T1000 (cell line): ENCODE measurements at places on chromosomes 1 and 21.

- no peak for DNase-seq
Measured at GRCh38 chr1:239337799-239338430, 48.5 kb upstream of the CHRM3 start.

DNA sequence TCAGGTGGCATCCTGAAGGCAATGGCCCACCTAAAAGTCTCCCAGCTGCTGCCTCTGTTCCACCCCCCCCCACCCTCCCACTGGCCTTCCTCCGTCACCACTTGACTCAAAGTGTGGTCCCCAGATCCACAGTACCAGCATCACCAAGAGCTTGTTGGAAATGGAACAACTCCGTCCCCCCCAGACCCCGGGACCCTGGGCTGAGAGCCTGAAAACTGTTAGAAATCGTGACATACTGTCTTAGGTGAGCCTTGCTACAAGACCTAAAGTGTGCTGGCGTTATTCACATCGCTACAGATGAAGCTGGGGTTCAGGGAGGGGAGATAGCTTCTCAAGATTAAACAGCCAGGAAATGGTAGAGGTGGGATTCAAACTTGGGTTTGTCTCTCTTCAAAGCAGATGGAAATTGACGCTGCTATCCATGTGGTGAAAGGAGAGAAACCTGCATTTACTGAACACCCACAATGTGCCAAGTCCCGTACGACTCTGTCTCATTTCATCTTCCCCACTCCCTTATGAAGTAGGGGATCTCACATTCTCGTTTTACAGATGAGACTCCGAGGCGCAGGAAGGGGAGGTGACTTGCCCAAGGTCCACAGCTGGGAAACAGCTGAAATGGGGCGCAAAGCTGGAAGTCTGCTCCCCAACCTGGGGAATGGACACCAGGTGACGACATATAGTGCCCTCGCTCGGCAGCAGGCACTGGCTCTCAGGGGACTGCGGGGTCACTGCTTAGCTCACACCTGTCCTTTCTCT, 52.8 kb upstream of the IFFO2 start:
- DNase-seq, result no peak

DNA sequence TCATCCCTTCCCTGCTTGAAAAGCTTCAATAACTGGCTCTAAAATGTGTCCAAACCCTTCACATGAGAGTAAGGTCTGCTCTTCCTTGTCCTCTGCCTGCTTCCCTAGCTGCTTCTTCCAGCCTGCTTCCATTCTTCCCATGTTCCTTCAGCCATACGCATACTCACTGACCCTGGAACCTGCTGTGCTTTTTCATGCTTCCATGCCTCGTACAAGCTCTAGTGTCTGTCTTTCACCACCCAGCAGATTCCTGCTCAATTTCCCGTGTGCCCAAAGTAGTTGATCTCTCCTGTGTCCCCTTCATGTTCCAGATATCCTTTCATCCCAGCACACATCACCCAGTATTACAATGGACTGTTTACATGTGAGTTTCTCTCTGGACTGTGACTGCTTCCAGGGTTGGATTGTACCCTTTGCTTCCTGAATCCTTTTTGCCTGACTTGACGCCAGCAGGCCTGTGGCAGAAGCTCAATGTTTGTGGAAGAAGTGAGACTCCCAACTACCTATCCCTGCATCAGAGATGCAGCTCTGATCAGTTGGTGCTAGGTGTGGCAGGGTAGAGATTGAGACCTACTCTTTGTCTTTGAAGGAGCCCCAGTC, 35.9 kb upstream of the RNF19B start:
- no peak for DNase-seq

DNA sequence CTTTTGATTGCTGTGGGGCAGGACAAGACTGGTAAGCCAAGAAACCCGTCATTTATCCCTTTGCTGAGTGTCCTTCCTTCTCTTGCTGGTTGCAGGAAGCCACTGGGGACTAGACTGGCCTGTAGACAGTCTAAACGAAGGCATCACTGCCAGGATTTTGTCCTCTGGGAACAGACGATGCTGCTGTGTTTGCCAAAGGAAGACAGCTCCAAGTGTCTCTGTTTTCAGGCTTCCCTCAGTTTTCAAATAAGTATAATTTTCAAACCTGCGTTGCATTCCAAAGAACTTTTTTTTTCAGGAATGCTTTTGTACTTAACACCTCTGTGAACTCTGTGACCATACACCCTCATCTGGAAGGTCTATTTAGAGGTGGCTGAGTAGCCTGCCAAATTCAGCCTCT, 269.4 kb downstream of the HLX start:
- no peak for DNase-seq

GRCh38 chr21:45380566-45380965, 24.4 kb upstream of the COL18A1 start:
- no peak for DNase-seq

DNA sequence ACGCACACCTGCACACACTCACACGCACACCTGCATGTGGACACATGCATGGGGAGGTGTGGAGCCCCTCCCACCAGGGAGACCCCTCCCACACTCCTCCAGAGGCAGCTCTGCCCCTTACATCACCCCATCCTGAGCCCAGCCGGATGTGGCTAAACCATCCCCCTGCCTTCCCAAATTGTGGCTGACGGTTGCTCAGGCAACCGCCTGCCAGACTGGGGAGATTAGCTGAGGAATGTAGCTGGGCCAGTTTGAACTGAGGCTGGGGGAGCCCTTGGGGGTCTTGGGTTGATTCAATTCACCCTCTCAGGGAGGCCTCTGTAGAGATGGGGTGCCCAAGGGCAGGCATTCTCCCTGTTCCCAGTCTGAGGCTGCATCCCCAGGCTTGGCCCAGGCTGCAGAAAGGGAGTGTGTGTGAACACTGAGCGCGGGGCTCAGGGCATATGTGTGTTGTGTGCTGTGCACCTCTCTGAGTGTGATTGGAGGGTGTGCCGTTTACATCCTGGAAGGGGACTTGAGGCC, 12.9 kb downstream of the PTPRU start:
- DNase-seq, result no peak

DNA sequence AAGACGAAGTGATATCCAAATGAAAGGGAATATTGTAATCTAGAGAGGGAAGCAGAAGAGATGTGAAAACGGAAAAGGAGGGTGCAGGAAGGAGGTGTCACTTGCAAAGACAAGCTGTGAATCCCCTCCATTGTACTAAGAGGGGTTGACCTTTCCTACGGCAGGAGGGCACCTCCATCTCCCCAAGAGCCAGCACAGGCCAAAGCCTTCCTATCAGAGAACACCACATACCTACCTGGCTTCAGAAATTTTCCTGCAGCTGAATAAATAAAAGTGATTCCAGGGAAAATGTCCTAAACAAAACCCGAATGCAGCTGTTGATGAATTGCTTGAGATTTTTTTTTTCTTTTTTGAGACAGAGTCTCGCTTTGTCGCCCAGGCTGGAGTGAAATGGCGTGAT, 14.3 kb downstream of the KANK4 start:
- no peak for DNase-seq

DNA sequence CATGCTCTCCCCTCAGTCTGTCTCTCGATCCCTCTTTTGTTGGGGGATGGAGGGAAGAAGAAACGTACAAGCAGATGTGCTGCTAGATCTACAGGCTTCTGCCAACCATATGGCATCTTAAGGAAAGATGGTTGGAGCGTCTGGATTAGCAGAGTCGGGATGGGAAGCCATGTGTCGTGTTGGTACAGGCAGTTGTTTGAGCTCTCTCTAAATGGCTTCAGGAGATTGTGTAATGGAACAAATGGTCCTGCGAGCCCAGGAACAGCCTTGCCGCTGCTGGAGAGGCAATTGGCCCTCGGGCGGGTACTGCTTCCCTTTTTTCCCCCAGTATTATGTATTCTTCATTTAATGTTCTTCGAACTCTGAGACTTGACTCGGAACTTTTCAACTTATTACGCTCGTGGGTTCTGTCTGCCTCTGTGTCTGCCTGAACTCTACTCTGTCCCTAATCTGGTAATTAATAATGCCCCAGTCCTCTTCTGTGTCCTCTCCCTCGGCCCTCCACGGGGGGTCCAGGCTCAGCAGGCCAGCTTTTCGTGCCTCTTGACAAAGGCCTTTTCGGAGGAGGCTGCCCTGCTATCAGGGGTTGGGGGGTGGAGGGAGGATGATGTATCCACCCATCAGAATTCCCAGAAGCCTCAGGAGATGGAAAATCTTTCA, 215.3 kb downstream of the SDCCAG8 start:
- DNase-seq, result no peak

DNA sequence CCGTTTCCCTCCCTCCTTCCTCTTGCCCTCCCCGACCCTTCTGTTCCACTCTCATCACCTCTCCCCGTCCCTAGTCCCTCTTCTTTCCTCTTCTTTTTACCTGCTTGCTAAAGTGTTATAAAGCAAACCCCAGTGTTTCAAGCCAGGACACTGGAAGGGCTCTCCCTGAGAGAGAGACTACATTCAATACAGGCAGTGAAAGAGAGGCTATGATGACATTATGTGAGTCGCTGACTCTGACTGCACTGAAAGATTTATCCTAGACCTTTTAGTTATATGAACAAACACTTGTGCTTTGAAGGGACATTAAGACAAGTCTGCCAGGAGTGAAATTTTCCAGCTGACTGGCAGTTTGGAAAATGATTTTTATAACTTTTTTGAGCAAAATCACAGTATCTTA, 155.7 kb downstream of the S1PR1 start:
- no peak for DNase-seq

- no peak for DNase-seq
Measured at GRCh38 chr1:113999799-114000198, 20.5 kb downstream of the OLFML3 start.

DNA sequence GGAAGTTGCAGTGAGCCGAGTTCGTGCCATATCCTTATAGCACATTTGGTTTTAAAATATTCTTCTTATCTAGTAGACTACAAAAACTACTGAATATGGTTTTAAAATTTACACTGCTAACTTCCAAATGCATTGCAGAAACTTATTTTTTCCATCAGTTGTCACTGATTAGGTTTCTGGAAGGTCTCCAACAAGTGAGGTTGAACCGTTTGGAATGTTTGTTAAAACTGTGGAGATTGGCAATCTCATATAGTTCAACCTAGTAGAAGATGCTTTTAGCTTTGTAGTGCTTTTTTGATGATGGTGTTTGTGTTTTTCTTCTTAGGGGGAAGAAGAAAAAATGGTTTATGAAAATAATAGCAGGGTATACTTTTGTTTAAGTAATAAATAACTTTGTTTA, 12.9 kb downstream of the CENPF start:
- DNase-seq, result no peak

- no peak for DNase-seq
Measured at GRCh38 chr1:227748496-227749182, 13.4 kb downstream of the SNAP47 start.

DNA sequence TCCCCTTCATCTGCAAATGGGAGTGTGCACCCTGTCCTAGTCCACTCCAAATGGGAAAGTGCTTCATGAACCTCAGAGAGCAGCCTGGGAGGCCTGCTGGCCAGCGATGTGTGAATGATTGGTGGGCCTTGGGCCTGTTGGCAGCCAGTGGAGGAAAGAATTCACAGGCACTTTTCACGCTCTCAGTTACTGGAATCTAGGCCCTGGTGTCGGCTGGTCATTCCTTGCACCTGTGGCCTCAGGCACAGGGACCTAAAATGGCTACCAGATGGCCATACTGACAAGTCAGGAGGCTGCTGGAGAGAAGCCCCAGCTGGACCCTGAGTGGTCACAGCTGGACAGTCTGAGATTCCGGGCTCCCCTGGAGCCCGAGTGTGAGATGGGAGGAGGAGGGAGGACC, 18.4 kb upstream of the EDN2 start:
- DNase-seq, result no peak

DNA sequence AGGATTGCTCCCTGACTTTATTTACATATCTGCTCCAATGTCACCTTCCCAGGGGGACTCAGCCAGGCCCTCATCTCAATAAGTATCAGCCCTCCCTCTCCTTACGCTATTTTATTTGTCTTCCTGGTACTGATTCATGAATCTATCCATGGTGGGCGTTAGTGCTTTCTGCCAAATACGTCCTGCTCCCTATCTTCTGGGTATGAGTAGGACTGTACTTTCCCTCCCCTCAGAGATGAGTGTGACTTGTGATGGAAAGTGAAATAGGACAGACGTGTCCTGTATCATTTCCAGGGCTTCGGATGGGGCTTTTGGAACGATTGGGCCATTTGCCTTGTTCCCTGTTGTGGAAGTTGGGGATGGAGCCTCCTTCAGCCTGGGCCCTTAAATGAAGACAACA, 47.5 kb downstream of the FOXO6 start:
- DNase-seq, result no peak

DNA sequence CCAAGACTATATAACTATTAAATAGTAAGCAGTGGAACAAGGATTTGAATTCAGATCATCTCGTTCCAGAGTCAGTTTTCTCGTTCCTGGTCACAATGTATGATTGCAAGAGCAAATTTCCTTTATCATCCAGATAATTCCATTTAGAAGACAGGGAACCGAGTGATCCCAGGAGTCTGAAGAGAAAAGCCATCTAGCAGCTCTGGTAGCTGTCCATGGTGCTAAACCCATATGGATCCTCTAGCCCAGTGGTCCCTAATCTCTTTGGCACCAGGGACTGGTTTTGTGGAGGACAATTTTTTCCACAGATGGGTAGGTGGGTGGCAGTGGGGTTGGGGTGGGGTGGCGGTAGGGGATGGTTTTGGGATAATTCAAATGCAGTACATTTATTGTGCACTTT, 229.4 kb downstream of the PTPRU start:
- no peak for DNase-seq

- no peak for DNase-seq
Measured at GRCh38 chr21:37237764-37238163, 29.4 kb downstream of the VPS26C start.

DNA sequence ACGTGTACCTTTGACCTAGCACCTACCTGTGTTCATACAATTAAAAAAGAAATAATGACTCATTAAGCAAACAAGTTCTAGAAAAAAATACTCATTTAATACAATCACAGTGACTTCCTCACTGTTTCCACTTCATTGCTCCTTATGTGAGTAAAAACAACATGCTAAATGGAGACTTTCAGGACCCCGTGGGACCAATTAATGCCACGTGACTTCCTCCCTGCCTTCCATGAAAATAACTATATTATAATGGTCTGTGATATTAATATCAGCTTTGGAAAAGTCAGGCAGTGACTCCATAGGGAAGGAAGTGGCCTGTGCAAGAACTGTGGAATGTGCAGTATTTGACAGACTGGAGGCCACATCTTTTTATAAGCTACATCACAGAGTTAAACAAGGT, 337.8 kb downstream of the HLX start:
- DNase-seq, result no peak

DNA sequence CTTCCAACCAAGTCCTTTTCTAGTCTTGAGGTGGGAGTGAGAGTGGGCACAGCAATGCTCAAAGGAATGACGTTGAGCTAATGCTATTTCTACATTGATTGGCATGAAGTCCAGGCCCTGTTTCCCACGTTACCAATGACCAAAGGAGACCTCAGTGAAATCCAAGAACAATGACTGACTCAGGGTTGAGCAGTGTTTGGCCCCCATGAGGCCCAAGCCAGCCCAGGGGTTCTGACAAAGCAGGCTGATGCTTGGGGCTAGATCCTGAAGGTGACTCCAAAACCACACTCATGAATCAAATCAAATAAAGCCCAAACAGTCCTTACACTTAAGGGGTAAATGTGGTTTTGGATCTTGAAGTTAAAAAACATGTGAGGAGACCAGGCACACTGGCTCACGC, 278.5 kb upstream of the GJB5 start:
- peak; percentile 40 for DNase-seq
